Head of caudate nucleus (tissue), 42 donors: ENCODE measurements at places on chromosomes 1 and 21.

DNA sequence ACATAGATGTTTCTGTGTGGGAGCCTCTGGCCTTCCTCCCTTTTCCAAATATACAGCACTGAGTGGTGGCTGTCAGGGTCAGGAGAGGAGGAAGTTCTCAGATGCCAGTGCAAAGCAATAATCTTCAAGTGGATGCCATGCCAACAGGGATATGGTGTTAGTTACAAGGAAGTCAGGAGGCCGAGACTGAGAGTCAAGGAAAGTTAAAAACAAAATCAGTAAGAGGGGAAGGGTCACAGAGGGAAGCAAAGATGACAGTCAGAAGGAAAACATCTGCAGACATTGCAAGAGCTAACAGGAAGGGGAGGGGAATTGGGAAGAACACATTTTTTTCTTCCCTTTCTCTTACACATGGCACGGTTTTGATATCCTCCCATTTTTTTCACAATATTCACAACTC, 691.4 kb downstream of the ADGRL2 start:
- DNase-seq: no peak

GRCh38 chr1:228088586-228089498, 6.3 kb downstream of the ARF1 start:
- DNase-seq: peak; percentile 27

DNA sequence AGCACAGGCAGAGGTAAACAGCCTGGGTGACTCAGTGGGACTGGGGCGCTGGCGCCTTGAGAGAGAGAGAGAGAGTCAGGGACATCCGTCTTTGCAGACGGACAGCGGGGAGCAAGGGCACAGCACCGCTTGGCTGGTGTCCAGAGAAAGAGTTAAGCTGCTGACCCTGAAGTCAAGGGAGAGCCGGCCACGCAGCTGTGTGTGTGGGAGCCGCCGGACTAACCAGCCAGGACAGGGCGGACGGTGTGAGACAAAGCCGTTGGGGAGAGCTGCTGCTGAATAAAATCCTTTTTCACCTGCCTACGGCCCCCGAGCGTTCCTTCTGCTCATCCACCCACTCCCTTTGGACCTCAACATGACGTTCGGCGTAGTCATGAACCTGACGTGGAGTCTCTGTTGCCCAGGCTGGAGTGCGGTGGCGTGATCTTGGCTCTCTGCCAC, 14.5 kb downstream of the CFAP74 start:
- no peak for DNase-seq

GRCh38 chr1:148362216-148362611, 120.9 kb downstream of the PPIAL4G start:
- no peak for DNase-seq
